Adipocyte (in vitro differentiated cells): ENCODE measurements at places on chromosomes 11 and 22.

DNA sequence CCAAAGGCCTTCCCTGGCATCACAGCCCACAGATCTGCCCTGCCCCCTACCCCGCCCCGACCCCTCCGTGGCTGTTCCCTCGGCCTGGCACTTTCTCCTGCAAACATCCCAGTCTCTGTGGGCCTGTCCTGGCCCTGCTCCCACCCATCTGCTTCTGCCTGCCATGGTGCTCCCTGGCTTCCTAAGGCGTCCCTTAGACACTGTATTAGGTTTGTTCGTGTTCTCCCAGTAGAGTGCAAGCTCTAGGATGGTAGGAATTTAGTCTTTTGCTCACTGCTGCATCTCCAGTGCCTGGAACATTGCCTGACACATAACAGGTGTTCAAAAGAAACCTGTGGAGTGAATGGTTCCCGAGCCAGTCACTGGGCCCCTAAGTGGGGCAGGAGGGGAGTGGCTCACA is 69.6 kb upstream of the PITPNB start:
- DNase-seq: no peak

DNA sequence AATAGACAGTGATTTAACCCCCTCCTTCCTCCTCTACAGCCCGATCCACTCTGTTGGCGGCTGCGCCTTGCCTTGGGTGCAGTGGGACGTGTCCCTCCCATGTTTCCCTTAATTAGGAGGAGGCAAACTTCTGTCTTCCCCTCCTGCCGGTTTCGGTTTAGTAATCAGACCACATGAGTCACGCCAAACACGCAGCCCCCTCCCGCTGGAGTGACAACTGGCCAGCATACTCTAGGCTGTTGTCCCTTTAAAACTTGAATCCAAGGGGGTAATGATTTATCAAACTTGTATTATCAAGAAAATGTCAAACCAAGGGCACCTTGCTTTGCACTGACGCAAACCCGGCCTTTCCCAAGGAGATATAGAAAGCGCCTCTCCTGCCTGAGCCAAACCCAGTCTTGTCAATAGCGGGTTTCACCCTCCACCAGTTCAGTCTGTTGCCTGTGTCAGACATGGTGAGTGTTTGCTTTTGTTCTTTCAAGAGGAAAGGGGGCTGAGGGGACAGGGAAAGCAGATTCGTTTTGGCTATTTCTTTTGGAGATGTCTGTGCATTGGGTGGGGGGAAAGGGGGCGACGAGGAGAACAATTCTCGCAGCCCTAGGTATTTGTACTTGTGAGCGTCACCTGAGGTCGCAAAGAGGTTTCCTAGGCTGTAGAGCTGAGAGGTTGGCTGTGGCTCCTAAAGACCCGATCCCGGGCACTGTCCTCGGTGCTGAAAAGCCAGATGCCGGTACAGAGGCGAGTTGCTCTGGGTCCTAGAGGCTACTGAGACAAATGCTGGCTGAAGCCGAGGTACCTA is at the start of gene SLC6A5:
Gene SLC6A5, plus strand, starts transcription at position 388 of the 799 bp plus-strand sequence. Its CDS starts 65 bp downstream, at position 453.
- DNase-seq: peak; percentile 52

- no peak for DNase-seq
Observed at GRCh38 chr11:110295086-110295485, 1.3 kb downstream of the RDX start.

GRCh38 chr22:41777749-41778425 is 22.6 kb upstream of the CCDC134 start:
- DNase-seq: no peak

GRCh38 chr11:14499178-14499559 is 442 bp downstream of the COPB1 start:
- peak; percentile 60 for DNase-seq

- DNase-seq: no peak
Observed at GRCh38 chr11:102318469-102318868, 1.2 kb downstream of the BIRC3 start.

DNA sequence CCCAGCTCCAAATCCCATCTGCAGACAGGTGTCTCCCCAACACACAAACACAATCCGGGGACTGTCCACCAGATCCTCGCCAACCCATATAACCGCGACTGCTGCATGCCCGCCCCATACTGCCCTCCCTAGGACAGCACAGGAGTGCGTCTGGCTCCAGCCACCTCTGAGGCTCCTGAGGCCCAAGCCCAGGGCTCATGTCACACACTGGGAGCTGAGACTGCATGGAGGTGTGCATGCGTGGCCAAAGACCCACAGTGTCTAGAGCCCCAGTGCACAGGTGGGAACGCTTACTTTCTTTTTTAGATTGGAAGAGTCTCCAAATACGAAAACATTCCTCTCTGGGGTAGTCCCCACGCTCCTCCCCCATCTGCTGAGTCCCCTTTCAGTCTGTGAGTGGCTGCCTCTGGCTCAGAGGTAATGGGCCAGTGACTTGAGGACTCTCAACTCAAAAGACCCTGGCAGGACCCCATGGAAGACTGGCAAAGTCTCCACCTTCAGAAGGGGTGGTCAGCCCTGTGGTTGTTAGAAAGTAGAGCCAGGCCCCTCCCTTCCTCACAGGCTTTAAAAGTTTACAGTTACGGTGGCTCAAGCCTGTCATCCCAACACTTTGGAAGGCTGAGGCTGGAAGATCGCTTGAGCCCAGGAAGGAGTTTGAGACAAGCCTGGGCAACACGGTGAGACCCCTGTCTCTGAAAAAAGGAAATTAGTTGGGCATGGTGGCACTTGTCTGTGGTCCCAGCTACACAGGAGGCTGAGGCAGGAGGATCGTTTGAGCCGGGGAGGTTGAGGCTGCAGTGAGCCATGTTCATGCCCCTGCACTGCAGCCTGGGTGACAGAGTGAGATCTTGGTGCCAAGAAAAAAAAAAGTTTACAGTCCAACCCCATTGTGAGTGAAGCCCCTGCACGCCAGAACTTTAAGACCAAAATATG is 2.3 kb downstream of the CBX7 start:
- no peak for DNase-seq
